Aorta (tissue), 5 donors: ENCODE measurements at places on chromosomes 16 and 17.

GRCh38 chr17:69851736-69852135, 223.3 kb upstream of the KCNJ16 start:
- DNase-seq: no peak

DNA sequence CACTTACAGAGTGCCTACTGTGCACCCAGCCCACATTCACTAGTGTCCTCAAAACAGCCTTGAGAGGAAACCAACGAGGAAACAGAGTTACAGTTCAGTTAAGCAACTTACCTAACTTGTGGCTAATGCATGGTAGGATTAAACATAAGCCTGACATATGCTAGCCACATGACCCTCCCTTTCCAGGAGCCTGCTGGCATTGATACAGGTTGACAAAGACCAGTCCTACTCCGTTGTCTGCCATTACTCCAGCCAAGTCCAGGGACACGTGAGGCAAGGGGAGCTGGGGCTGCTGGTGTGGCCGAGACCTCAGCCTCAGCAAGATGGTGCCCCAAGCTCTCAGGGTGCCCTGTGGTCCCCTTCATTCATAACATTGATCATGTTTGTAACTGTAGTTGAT, 37.9 kb downstream of the SNX20 start:
- DNase-seq: no peak

GRCh38 chr16:53836680-53837079, 132.7 kb downstream of the FTO start:
- no peak for DNase-seq

GRCh38 chr16:82138478-82139285, 31.3 kb downstream of the MPHOSPH6 start:
- DNase-seq: no peak

DNA sequence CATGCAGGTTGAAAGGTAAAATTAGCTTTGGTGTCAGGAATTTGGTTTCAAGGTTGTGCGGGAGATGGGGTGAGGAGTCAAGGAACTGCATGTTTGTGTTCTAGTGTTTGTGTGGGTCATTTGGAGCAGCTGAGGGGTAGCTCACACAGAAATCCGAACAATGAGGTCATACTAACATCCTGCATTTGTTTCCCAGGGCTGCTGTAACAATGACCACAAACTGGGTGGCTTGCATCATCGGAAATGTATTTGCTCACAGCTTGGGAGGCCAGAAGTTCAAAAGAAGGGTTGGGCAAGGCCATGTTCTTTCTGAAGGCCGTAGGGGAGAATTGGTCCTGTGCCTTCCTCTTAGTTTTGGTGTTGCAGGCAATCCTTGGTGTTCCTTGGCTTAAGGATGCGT, 287.4 kb downstream of the HAPSTR1 start:
- no peak for DNase-seq

- no peak for DNase-seq
Measured at GRCh38 chr17:72578817-72579470, 458.1 kb downstream of the SOX9 start.

DNA sequence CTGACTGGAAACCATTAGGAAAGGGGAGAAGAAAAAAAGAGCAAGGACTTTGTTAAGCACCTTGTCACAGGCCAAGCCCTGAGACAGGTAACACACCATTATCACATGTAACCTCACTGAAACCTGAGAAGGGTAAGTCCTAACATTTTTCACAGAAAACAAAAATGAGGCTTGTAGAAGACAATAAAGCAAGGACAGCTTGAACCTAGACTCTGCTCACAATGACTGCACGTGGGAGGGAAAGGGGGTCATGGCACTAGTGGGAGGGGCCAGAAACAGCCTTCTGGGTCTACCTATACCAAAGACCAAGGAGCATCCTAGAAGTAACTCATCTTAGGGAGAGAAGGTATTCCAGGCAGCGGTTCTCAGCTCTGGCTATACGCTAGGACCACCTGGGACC, 7.5 kb downstream of the TK2 start:
- no peak for DNase-seq

- no peak for DNase-seq
Measured at GRCh38 chr17:75572713-75573539, 14.7 kb upstream of the MYO15B start.

- no peak for DNase-seq
Measured at GRCh38 chr16:87322833-87323726, 5.9 kb upstream of the C16orf95 start.

DNA sequence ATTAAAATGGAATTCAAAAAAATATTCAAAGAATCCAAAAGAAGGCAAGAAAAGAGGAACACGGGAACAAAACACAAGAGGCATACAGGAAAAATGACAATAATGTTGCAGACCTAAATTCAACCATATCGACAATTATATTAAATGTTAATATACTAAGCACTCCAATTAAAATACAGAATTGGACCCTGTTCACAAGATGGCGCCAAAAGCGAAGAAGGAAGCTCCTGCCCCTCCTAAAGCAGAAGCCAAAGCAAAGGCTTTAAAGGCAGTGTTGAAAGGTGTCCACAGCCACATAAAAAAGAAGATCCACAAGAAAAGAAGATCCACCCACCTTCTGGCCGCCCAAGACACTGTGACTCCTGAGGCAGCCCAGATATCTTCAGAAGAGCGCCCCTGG, 6.3 kb upstream of the XAF1 start:
- DNase-seq: no peak

- no peak for DNase-seq
Measured at GRCh38 chr17:33529816-33530215, 236.7 kb upstream of the ASIC2 start.

DNA sequence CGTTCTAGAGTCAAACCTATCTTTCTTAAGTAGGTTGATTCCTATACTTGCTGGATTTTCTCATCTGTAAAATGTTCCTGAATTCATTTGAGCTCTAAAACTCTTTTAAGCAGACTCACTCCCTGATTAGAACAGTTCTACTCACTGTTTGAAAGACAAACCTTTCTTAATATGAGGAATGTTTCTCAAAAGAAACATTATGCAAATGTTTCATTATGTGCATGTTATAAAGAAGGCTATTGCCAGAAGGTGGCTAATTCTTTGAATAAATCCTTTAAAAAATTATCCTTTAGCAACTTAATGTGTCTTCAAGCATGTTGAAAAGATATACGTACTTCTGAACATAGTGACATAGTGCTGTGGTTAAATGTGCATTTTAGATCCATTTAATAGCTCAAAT, 124.1 kb downstream of the CDH11 start:
- no peak for DNase-seq
